CD8-positive, alpha-beta T cell (primary cell): ENCODE measurements at places on chromosomes 7 and 10.
A peak's percentile ranks its signal among the peaks of the same experiment; 100 is the strongest.

- no peak for DNase-seq
These were observed 140.0 kb downstream of the SORCS3 start for GRCh38 chr10:104780946-104781595.

GRCh38 chr10:96814264-96814663, 17.8 kb upstream of the LCOR start:
- DNase-seq: no peak

GRCh38 chr10:49407552-49408137, 11.8 kb upstream of the DRGX start:
- peak; percentile 84 for DNase-seq

- no peak for DNase-seq
These were observed 27.5 kb downstream of the GPRIN2 start for GRCh38 chr10:46528675-46529615.

DNA sequence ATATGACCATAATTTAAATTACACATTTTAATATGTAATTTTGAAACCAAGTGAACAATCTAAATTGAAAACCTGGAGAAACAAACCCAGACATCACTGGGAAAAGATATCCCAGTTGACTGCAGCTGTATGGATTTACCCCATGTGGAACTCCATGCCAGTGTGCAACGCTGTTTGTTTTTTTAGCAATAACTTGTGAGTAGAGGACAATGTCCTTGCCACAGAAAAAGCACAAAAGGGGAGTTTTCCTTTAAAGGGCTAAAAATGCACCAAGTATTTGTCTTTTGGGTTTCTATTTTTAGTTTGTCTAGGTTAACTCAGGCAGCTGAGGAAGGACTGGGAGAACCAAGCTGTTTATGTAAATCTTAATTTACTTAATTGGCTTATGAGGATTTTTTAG, 15.1 kb upstream of the COL17A1 start:
- no peak for DNase-seq

GRCh38 chr10:42753507-42754154, 29.0 kb upstream of the BMS1 start:
- DNase-seq: no peak

GRCh38 chr7:44881610-44882009, 3.7 kb downstream of the PURB start:
- no peak for DNase-seq
